ENCODE measurements at places on chromosomes 12 and 14. TPM values are rescaled to one million over a fixed set of nuclear protein-coding genes. Genes with fewer than 3 reads are reported as not detected.

KRT83 gene
- polyA plus RNA-seq, result not detected

ORAI1 gene
- 14.5 TPM for polyA plus RNA-seq

TAS2R42 gene
- polyA plus RNA-seq, result not detected

ASCL1 gene
- not detected for polyA plus RNA-seq

PPP1R1A gene
- 26.1 TPM for polyA plus RNA-seq

GDF11 gene
- 2.2 TPM for polyA plus RNA-seq

R3HDM2 gene
- polyA plus RNA-seq, result 18.1 TPM

C12orf54 gene
- polyA plus RNA-seq, result not detected

BCL2L14 gene
- not detected for polyA plus RNA-seq

SLC16A7 gene
- polyA plus RNA-seq, result 6.1 TPM

TMPRSS12 gene
- not detected for polyA plus RNA-seq

PTPRR gene
- polyA plus RNA-seq, result 0.08 TPM

NR1H4 gene
- polyA plus RNA-seq, result 0.67 TPM

SYT1 gene
- 0.10 TPM for polyA plus RNA-seq

FGF23 gene
- polyA plus RNA-seq, result not detected

MAX gene
- 71.4 TPM for polyA plus RNA-seq

KRT80 gene
- polyA plus RNA-seq, result 5.4 TPM

NANOG gene
- polyA plus RNA-seq, result not detected

NINJ2 gene
- polyA plus RNA-seq, result 30.5 TPM
